ENCODE measurements at places on chromosomes 4 and X. TPM values are rescaled to one million over a fixed set of nuclear protein-coding genes. Genes with fewer than 3 reads are reported as not detected.
A peak's percentile ranks its signal among the peaks of the same experiment; 100 is the strongest.

DNA sequence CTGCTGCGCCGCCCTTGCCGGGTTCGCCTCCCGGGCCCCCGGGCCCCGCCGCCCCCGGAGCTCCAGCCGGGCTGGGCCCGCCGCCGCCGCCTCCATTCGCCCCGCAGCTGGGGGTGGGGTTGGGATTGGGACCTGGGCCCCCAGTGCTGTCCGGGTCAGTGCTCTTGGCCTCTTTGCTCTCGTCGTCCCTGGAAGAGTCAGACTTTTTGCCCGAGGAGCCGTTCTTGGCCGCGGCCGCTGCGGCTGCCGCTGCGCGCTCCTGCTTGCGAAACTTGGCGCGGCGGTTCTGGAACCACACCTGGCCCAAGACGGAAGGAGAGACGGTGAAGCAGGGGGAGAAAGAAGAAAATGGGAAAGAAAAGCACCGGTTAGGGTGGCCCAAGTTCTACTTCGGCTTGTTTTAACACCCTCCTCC, 2.5 kb downstream of the PHOX2B start:
- peaks cover 36% of the 10 kb centered on the region for H3K4me1 ChIP-seq
- no peak for DNase-seq
- no peak overlapping the region for H3K27ac ChIP-seq
- peaks cover 96% of the 10 kb centered on the region for H3K27me3 ChIP-seq

DNA sequence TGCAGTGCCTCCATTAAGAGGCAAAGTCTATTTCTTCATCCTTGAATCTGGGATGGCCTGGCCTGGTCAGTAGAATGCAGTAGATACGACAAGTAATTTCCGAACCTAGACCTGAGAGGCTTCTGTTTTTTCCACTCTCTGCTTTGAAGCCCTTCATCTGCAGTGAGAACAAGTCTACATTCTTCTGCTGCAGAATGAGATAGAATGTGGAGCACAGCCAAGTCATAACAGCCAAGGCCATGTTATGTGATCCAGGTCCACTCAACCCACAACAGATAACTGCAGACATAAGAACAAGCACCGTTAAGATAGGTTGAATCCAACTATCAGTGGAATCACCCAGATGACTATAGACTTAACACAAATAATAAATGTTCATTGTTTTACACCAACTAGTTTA, 1297.7 kb downstream of the C4orf33 start:
- no peak overlapping the region for H3K27ac ChIP-seq
- H3K4me1 ChIP-seq, result no peaks in the 10 kb centered on the region
- H3K36me3 ChIP-seq, result no peaks in the 10 kb centered on the region
- no peak overlapping the region for H3K4me3 ChIP-seq

DNA sequence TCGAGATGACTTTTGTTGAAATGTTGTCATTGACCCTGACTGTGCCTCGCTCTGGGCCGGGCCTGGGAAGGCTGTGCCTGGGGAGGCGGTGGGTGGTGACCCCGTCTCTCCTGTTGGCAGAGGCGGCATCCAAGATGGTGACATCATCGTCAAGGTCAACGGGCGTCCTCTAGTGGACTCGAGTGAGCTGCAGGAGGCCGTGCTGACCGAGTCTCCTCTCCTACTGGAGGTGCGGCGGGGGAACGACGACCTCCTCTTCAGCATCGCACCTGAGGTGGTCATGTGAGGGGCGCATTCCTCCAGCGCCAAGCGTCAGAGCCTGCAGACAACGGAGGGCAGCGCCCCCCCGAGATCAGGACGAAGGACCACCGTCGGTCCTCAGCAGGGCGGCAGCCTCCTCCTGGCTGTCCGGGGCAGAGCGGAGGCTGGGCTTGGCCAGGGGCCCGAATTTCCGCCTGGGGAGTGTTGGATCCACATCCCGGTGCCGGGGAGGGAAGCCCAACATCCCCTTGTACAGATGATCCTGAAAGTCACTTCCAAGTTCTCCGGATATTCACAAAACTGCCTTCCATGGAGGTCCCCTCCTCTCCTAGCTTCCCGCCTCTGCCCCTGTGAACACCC, 36.4 kb downstream of the HTRA3 start:
- no peak overlapping the region for H3K4me3 ChIP-seq
- peaks cover 1% of the 10 kb centered on the region for H3K36me3 ChIP-seq
- H3K27ac ChIP-seq, result no peak overlapping the region
- no peak for DNase-seq
- H3K27me3 ChIP-seq, result no peaks in the 10 kb centered on the region

DNA sequence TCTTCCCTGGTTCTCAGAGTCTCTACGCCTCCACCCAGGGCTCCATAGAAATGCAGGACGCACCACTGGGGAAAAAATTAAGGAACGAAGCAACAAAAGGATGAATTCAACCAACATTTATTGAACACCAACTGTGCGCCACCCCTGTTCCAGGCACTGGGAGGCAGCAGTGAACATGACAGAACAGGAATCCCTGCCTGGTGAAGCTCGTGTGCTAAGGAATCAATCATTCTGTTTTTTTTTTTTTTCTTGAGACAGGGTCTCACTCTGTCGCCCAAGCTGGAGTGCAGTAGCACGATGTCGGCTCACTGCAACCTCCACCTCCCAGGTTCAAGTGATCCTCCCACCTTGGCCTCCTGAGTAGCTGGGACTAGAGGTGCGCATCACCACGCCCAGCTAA, 1.9 kb upstream of the FTSJ1 start:
- peak overlapping the region; percentile 83 for H3K4me3 ChIP-seq
- no peak for DNase-seq
- H3K27ac ChIP-seq, result no peak overlapping the region
- peaks cover 8% of the 10 kb centered on the region for H3K36me3 ChIP-seq
- peaks cover 12% of the 10 kb centered on the region for H3K27me3 ChIP-seq

The DDIT4L gene
- 0.14 TPM for total RNA-seq

DNA sequence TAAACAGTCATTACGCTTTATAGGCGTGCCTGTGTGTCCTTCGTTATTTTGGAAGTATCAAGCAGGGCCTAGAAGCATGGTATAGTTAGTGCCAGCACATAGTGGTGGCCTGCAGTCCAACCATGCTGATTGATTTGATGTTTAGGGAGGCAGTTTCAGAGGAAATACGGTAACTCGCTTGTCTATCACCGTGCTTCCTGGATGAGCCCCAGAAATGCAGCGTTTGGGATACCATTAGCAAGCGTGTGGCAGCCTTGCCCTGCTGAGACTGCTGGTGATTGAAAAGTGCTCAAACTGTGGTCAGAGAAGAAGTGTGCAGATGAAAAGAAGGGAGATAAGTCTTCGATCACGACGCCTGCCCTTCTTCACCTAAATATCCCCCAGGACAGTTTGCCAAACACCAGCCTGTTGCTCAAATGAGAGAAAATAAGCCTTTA, 158.4 kb downstream of the CHIC2 start:
- no peaks in the 10 kb centered on the region for H3K36me3 ChIP-seq
- no peak overlapping the region for H3K27ac ChIP-seq
- no peak for DNase-seq
- peaks cover 35% of the 10 kb centered on the region for H3K27me3 ChIP-seq
- peaks cover 32% of the 10 kb centered on the region for H3K4me1 ChIP-seq

GRCh38 chr4:53459548-53459947, 82.1 kb downstream of the FIP1L1 start:
- H3K4me3 ChIP-seq, result no peak overlapping the region
- H3K36me3 ChIP-seq, result peaks cover 28% of the 10 kb centered on the region
- H3K27ac ChIP-seq, result no peak overlapping the region
- peaks cover 12% of the 10 kb centered on the region for H3K4me1 ChIP-seq
- no peak for DNase-seq
- no peaks in the 10 kb centered on the region for H3K27me3 ChIP-seq

GRCh38 chrX:19094654-19095053, 27.6 kb downstream of the ADGRG2 start:
- peaks cover 8% of the 10 kb centered on the region for H3K36me3 ChIP-seq
- DNase-seq, result no peak
- no peaks in the 10 kb centered on the region for H3K27me3 ChIP-seq
- no peak overlapping the region for H3K4me3 ChIP-seq
- no peaks in the 10 kb centered on the region for H3K4me1 ChIP-seq

GRCh38 chr4:40619600-40619999, 10.1 kb downstream of the RBM47 start:
- DNase-seq, result no peak
- no peak overlapping the region for H3K4me3 ChIP-seq
- no peak overlapping the region for H3K27ac ChIP-seq
- H3K4me1 ChIP-seq, result no peaks in the 10 kb centered on the region
- peaks cover 9% of the 10 kb centered on the region for H3K27me3 ChIP-seq

The ZNF630 gene
- 2.1 TPM for total RNA-seq

DNA sequence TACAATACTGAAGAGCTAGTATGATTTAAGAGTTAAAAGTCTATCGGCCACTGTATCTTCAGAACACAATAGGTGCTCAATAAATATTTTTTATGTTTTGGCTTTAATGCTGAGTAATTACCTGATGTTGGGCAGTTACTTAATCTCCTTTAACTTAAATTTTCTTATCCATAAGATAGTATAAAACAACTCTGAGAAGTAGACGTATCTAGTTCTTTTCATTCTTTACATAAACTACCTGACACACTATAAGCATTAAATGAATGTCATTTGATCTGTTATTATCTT, 22.9 kb downstream of the ELF2 start:
- H3K27me3 ChIP-seq, result no peaks in the 10 kb centered on the region
- no peak overlapping the region for H3K27ac ChIP-seq
- no peaks in the 10 kb centered on the region for H3K36me3 ChIP-seq
- DNase-seq, result no peak
- H3K4me1 ChIP-seq, result peaks cover 7% of the 10 kb centered on the region
- H3K4me3 ChIP-seq, result no peak overlapping the region

DNA sequence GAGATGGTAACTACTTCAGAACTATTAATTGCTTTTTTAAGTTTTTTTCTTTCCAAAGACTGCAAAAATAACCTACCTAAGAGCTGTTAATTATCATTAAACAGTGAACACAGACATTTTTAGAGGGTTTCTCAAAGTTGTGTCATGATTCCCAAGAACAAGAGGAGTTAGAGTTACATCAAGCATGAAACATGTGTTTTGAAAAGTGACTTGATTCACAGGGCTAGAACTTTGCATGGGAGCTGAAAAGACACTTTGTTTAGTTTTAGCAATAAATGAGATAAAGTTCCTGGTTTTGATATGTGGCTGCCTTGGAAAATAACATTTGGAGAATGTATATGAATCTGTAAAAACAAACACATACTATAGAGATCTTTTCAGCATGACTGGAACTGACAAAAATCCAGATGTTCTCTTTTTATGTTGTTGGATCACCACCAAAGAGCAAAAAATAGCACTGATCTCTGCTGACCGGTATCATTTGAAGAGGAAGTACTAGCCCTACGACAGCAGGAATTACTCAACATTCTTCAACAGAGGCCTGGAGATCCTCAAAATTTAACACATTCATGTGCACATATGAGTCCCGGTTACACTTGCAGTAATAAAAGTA, 173.0 kb upstream of the PCDH18 start:
- H3K27ac ChIP-seq, result no peak overlapping the region
- H3K27me3 ChIP-seq, result no peaks in the 10 kb centered on the region
- no peak for DNase-seq
- no peak overlapping the region for H3K4me3 ChIP-seq
- H3K36me3 ChIP-seq, result peaks cover 9% of the 10 kb centered on the region

The ADH6 gene
- total RNA-seq, result not detected

DNA sequence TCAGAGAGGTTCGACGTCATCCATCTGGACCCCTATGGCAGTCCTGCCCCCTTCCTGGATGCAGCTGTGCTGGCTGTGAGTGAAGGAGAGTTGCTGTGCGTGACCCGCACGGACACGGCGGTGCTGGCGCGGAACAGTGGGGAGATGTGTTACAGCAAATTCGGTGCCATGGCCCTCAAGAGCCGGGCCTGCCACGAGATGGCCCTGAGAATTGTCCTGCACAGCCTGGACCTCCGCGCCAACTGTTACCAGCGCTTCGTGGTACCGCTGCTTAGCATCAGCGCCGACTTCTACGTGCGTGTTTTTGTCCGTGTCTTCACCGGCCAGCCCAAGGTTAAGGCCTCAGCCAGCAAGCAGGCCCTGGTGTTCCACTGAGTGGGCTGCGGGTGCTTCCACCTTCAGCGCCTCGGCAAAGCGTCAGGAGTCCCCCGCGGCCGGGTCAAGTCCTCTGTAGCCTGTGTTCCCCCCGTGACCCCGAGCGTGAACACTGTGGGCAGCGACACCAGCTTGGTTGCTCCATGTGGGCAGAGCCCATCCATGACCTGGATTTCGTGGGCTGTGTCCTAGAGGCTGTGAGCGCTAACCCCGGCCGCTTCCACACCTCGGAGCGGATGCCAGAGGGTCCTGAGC, 186.7 kb upstream of the SLITRK2 start:
- H3K4me1 ChIP-seq, result no peaks in the 10 kb centered on the region
- no peak overlapping the region for H3K27ac ChIP-seq
- DNase-seq, result no peak
- no peak overlapping the region for H3K4me3 ChIP-seq

The XPNPEP2 gene
- total RNA-seq, result 0.32 TPM

The XAGE1A gene
- total RNA-seq, result not detected

DNA sequence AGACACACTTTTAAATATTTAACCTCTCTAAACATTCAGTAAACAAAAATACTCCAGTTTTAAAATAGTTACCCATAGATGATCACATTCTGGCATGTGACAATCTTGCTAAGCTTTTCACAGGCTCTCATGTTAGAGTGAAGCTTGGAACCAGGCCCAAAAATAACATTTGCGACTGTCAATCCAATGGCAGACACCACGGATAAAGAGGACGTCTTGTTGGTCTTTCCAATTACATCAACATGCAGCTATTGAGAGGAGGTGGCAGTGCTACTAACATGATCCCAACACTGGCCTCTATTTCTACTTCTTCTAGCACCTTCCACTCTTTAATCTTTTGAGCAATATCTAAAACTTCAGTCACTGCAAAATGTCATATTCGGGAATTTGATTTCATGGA, 970.8 kb upstream of the TENM3 start:
- H3K27ac ChIP-seq, result no peak overlapping the region
- H3K27me3 ChIP-seq, result no peaks in the 10 kb centered on the region
- H3K4me1 ChIP-seq, result peaks cover 6% of the 10 kb centered on the region
- no peak overlapping the region for H3K4me3 ChIP-seq
- H3K36me3 ChIP-seq, result no peaks in the 10 kb centered on the region
- DNase-seq, result no peak

The TBC1D9 gene
- 15.9 TPM for total RNA-seq

The TMEM156 gene
- total RNA-seq, result not detected

The VGLL1 gene
- total RNA-seq, result not detected

- H3K27me3 ChIP-seq, result peaks cover 14% of the 10 kb centered on the region
- H3K27ac ChIP-seq, result no peak within 1 kb of the TSS
- no peak for DNase-seq
- H3K4me1 ChIP-seq, result peaks cover 3% of the 10 kb centered on the region
- peaks cover 7% of the 10 kb centered on the region for H3K36me3 ChIP-seq
These were observed at the start of gene WAS for GRCh38 chrX:48683411-48683982. WAS (plus strand) TSS chrX:48683799; CDS start chrX:48683854, 55 bp downstream.

The MAGEE2 gene
- not detected for total RNA-seq

GRCh38 chr4:165294907-165295306, 32.6 kb upstream of the MSMO1 start:
- peaks cover 9% of the 10 kb centered on the region for H3K36me3 ChIP-seq
- no peak overlapping the region for H3K4me3 ChIP-seq
- H3K27me3 ChIP-seq, result no peaks in the 10 kb centered on the region
- H3K27ac ChIP-seq, result peak overlapping the region; percentile 24
- H3K4me1 ChIP-seq, result peaks cover 9% of the 10 kb centered on the region

Measured in neural crest cell (in vitro differentiated cells).